ENCODE measurements at places on chromosomes 3 and 15. TPM values are rescaled to one million over a fixed set of nuclear protein-coding genes. Genes with fewer than 3 reads are reported as not detected.
A peak's percentile ranks its signal among the peaks of the same experiment; 100 is the strongest.

TRIM59 gene
- polyA plus RNA-seq = 0.68 TPM

DPPA2 gene
- not detected for polyA plus RNA-seq

CGGBP1 gene
- polyA plus RNA-seq = 31.1 TPM

CD80 gene
- polyA plus RNA-seq = 0.25 TPM

STRIT1 gene
- polyA plus RNA-seq = not detected

IGDCC3 gene
- not detected for polyA plus RNA-seq

FBXW12 gene
- not detected for polyA plus RNA-seq

GPR27 gene
- polyA plus RNA-seq = 1.1 TPM

TNNC1 gene
- polyA plus RNA-seq = 4.9 TPM

DNASE1L3 gene
- 0.44 TPM for polyA plus RNA-seq

RTF1 gene
- 13.4 TPM for polyA plus RNA-seq

KAT2B gene
- 16.8 TPM for polyA plus RNA-seq

DLL4 gene
- polyA plus RNA-seq = 0.56 TPM

DNA sequence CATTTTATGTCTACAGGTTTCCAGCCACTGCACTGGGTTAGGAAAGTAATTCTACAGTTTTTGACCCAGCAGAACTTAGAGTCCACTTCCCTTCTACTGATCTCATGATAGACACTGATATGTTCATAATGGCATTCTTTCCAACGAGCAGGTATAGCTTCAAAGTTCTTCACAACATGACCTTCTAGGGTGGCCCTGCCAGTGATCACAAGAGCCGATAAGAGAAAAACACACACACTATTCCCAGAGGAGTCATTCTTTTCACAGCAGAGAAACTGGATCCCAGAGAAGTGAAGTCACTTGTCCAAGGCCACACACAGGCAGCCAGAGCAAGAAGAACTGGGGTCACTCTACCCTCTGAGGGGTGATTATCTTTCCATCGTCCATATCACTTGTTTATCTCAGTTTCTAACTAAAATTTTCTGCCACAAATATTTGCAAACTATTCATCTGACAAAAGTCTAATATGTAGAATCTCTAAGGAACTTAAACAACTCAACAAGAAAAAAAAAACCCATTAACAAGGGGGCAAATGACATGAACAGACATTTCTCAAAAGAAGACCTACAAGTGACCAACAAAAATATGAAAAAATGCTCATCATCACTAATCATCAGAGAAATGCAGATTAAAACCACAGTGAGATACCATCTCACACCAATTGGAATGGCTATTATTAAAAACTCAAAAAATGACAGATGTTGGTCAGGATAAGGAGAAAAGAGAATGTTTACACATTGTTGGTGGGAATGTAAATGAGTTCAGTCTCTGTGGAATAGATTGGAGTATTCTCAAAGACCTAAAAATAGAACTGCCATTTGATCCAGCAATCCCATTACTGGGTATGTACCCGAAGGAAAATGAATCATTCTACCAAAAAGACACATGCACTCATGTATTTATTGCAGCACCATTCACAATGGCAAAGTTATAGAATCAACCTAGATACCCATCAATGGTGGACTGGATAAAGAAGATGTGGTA, 31.5 kb downstream of the SPTSSB start:
- DNase-seq = no peak

DNA sequence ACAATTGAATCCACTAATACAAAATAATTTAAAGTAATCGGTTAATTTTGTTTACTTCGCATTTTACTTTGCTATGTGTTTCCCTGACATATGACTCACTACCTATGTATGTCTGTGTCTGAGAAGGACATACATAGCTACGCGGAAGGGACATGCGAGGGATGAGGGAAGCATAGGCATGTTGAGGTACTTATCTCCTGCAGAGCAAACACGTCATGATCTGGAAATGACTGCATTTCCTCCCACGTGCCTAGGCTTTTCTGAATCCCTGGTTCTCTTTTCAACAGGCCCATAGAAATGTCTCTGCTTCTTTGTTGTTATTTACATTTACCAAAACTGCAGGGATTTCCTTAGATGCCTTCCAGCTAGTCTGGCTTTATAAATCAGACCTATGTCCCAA, 27.5 kb downstream of the ALCAM start:
- DNase-seq = no peak

DNA sequence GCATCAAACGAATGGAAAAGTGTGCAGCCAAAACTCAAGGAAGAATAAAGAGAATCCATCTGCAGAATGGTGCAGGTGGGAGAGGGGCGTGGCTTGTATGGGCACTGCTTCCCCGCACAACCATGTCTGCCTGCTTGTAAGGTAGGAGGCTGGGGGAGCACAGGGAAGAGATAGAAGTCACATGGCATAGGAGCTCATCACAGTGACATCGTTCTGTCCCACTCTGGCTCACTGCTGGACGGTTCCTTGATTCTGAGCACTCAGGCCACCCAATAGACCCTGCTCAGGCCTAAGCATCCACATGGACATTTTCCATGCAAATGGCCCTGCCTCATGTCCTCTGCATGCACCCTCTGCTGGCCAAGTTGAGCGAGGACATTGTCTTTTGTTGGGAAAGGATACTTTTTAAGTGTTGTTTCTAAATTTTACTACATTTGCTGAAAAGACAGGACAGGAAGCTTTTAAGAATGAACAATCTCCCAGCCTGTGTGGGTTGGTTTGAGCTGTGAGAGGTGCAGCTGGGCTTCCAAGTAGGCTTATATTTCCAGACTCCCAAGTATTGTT, 3.1 kb downstream of the MYLK start:
- DNase-seq = no peak

- no peak for DNase-seq
Observed at GRCh38 chr3:14290631-14291385, 111.6 kb upstream of the SLC6A6 start.

GRCh38 chr3:186964616-186965015, 34.3 kb downstream of the ST6GAL1 start:
- no peak for DNase-seq

- no peak for DNase-seq
Observed at GRCh38 chr15:62957130-62957529, 85.4 kb upstream of the TPM1 start.

- no peak for DNase-seq
Observed at GRCh38 chr3:133447750-133448477, 48.1 kb downstream of the BFSP2 start.

DNA sequence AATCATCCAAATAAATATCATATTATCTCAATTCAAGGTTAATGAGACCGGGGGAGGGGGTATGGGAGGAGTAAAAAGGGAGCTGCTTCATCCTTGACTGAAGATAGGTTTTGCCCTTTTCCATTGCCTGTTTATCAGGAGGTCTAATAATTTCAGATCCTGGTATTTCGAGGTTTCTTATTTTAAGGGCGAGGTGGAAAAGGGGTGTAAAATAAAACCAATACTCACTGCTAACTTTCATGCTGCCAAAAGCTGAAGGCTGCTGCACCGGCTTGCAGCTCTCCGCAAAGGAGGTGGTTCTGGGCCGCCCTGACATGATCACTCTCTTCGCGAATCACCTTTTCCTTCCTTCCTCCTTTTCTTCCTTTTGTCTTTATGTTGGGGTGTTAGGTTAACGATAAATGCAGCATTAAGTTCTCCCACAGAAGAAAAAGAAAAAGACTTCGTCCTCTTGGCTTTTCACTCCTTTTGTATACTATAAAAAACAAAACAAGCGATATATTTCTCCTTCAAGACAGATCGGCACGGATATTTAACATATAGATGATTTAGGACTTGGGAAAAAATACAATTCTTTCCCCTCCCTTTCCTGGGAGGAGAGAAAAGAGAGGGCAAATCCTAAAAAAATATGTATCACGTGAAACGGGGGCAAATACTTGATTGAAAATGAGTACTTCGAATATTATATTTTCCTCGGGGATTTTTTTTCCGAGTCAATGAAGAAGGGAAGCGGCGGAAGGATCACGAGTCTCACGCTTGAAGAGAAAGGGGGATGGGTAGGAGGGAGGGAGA, 932 bp downstream of the GSK3B start:
- DNase-seq = peak; percentile 61

DNA sequence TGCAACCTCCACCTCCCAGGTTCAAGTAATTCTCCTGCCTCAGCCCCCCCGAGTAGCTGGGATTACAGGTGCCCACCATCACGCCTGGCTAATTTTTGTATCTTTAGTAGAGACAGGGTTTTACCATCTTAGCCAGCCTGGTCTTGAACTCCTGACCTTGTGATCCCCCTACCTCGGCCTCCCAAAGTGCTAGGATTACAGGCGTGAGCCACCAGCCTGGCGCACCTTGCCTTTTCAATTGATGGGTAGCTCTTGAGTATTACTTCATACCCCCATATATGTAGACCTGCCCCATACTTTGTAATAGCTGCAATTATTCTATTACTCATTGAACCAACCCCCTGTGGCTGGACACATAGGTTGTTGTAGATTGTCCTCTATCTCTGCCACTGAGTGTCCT, 101.3 kb downstream of the LRRK1 start:
- no peak for DNase-seq

DNA sequence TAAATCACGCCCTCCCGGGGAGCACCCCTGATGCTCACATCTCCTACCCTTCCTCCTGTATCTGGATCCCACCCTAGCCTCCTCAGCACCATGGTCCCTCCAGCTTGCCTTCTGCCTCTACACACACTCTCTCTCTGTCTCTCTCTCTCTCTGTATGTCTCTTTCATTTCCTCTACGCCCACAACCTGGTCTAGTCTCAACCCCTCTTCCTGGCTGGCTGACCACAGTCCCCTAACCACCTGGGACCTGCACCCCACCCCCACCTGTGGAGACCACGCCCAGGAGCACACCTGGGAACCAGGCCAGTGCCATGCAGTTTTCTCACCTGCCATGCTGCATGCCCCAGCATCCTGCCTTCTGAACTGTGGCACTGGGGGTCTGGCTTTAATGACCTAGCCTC, 4.0 kb upstream of the CFAP100 start:
- DNase-seq = no peak

- DNase-seq = peak; percentile 23
Observed at GRCh38 chr3:127448671-127449070, 141.9 kb downstream of the TPRA1 start.

GRCh38 chr15:92018535-92019239, 165.2 kb downstream of the SLCO3A1 start:
- DNase-seq = no peak

GRCh38 chr15:64004056-64004455, 42.2 kb downstream of the DAPK2 start:
- DNase-seq = no peak

DNA sequence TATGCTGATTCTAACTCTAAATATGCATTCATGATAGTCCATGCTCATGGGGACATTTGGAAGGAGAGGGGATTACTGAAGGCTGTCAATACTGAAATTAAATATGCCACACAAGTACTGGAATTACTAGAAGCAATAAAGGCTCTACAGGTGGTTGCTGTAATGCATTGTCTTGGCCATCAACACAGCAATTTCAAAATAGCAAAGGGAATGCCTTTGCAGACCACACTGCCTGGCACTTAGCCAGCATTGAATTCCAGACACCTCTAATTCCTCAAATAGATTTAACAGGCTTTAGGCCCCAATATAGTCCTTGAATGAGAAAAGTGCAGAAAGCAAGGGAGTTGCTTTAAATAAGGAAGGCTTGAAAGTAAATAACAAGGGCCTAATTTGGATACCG, 115.8 kb upstream of the PLCL2 start:
- DNase-seq = peak; percentile 29

DNA sequence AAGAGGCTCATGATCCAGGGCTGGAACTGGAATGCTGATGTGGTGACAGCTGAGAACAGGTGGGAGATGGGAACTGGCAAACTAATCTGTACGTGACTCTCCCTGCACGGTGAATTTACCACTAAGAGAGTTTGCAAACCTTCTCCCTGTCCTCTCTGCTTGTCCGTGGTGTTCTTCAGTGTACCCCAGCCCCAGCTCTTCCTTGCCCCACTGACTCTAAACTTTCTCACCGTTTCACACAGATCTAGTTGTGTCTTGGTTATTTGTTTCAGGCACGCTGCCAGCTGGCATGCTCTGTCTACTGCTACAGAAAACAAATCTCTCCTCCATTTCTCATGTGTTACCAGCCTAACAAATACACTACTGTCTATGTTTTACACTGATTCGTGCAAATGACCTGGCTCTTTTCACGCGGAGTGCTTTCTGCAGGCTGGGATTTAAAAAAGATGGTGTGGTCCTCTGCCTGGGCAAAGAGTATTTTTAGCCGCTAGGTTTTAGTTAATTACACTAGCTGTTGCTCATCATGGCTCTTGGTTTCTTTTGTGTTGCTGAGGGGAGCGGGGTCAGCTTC, 192.7 kb upstream of the LRIG1 start:
- DNase-seq = peak; percentile 32

- no peak for DNase-seq
Observed at GRCh38 chr15:66952756-66953522, 112.5 kb upstream of the SMAD3 start.

Data from stomach (tissue), 19 donors.